ENCODE measurements at places on chromosomes 2 and 18. TPM values are rescaled to one million over a fixed set of nuclear protein-coding genes. Genes with fewer than 3 reads are reported as not detected.

Gene DNAJC10
- polyA plus RNA-seq: 192 TPM

Gene FBXO48
- 1.7 TPM for polyA plus RNA-seq

Gene RAB17
- 13.1 TPM for polyA plus RNA-seq

Gene ATP6V1B1
- 67.3 TPM for polyA plus RNA-seq

Gene IL37
- polyA plus RNA-seq: not detected

Gene BMP10
- not detected for polyA plus RNA-seq

Gene ALPP
- polyA plus RNA-seq: 0.06 TPM

Gene CNDP1
- 1.2 TPM for polyA plus RNA-seq

- no peak for DNase-seq
Measured at GRCh38 chr2:5690286-5690685, 1.9 kb upstream of the SOX11 start.

DNA sequence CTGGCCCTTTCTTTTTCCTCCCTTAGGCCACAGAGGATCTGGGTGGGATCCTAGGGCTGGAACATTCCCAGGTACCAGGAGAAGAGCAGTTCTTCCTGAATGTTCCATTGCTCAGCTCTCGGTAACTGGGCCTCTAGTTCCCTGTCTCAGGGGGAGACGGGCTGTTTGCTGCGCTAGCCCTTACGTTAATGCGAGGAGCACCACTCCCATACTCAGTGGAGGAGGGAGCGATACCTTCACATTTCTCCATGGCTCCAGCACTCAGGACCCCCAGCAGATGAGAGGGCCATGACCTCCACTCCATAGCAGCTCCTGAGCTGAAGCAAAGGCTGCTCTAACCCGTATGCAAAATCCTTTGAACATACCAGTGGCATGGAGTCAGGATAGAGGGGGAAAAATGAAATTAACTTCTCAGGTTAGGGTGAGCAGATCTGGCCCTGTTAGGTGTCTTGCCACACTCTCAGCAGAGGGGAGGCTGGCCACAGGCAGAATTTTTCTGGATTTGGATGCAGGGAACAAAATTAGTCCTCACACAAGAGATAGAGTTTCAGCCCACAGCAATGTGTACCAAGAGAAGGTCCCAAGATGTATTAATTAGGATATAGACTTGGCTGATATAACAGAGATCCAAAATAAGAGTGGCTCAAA, 206.7 kb downstream of the ZFP36L2 start:
- DNase-seq: no peak

- peak; percentile 45 for DNase-seq
Measured at GRCh38 chr2:68774569-68775271, 40.1 kb downstream of the ARHGAP25 start.

DNA sequence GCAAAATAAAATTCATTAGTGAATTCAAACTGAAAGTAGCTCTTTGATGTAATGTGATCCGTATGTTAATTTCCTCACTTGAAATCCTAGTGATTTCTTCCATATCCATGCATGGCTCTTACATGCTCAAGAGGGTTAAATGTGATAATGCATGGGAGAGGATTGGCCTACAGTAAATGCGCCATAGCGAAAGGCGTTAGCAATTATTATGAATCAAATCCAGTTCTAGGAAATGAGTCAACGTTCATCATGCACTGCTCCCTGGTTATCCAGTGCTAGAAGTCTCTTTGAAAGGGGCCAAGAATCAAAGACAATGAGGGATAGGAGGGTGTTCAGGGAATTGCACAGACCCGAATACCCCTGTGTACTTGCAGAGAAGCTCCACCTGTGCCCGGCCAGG, 101.4 kb upstream of the RASGRP3 start:
- DNase-seq: no peak

GRCh38 chr2:126653109-126653508, 2.8 kb upstream of the GYPC start:
- no peak for DNase-seq

- no peak for DNase-seq
Measured at GRCh38 chr18:12552879-12553242, 105.0 kb downstream of the SPIRE1 start.

DNA sequence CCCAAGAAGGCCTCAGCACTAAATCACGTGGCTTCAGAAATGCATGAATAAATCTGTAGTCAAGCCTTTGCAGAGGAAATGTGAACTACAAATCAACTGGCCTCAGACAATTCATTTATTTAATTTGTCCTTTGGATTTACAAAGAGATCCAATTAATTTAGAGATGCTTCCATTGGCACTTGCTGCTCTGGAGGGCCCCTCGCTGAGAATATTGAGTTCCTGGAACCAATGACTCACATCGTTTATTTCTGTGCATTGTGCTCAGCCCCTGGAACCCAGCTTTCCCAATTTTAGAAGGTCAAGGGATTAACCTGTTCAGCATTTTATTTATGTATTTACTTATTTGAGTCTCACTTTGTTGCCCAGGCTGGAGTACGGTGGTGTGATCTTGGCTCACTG, 47.2 kb upstream of the MGAT4A start:
- DNase-seq: no peak

GRCh38 chr2:86028766-86029381, 76.8 kb downstream of the POLR1A start:
- no peak for DNase-seq

- no peak for DNase-seq
Measured at GRCh38 chr2:128368437-128369107, 49.9 kb upstream of the HS6ST1 start.

DNA sequence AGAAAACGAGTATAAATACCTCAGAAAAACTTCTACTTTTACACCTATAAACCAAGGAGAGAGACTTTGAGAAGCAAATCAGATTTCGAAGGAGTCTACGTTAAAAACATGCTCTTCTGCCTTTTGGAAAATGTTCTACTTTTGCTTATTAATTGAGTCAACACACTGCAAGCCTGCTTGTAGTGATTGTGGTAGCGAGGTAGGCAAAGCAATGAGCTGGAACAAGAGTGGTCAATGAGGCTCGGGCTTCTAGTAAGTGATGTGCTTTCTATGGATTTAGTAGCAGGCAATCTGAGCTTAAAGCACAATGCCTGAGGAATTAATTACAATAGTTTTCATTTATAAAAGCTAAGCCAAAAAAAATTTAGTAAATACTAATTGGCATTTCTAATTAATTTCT, 103.4 kb upstream of the TFCP2L1 start:
- no peak for DNase-seq

- no peak for DNase-seq
Measured at GRCh38 chr2:132654335-132654734, 15.7 kb downstream of the LYPD1 start.

DNA sequence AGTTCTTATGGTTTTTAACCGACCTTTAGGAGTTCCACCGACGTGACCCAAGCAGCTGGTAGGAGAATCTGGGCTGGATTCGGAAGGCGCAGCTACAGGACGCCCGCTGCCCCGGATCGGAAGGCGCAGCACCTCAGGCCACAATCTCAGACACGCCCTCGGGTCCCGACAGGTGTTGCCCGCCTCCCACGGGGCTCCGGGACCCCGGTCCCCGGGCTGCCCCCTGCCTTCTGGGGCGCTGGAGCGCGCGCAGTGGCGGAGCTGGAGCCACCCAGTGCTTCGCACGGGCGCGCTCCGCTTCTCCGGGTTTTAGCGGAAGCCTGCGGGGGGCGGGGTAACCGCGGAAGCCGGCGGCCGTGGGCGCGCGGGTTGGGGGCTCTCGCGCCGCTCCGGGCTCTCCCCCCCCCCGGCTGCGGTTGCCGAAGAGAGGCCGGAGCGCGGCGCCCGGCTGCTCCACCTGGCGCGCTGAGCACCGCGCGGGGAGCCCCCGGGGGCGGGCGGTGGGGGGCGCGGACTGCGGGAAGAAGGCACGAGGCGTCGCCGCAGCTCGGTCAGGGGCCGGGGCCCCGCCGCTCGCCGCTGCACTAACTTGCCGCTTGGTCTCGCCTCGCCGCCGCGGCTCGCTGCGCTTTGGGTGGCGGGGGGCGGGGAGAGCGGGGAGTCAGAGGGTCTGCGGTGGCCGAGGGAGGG, 718.8 kb downstream of the DPP10 start:
- peak; percentile 67 for DNase-seq

- DNase-seq: no peak
Measured at GRCh38 chr2:184006998-184007397, 591.3 kb upstream of the ZNF804A start.

- DNase-seq: no peak
Measured at GRCh38 chr2:154952346-154952980, 254.0 kb downstream of the KCNJ3 start.
